ENCODE measurements at places on chromosomes 16 and 17. TPM values are rescaled to one million over a fixed set of nuclear protein-coding genes. Genes with fewer than 3 reads are reported as not detected.

GRCh38 chr17:79690466-79690865, 40.3 kb upstream of the ENPP7 start:
- no peak for DNase-seq
- no peak overlapping the region for H3K4me3 ChIP-seq
- no peaks in the 10 kb centered on the region for H3K4me1 ChIP-seq
- H3K36me3 ChIP-seq, result no peaks in the 10 kb centered on the region
- H3K27me3 ChIP-seq, result peaks cover 21% of the 10 kb centered on the region

- H3K4me3 ChIP-seq, result no peak overlapping the region
- H3K36me3 ChIP-seq, result peaks cover 4% of the 10 kb centered on the region
- peaks cover 29% of the 10 kb centered on the region for H3K27me3 ChIP-seq
- peak; percentile 19 for DNase-seq
- H3K4me1 ChIP-seq, result no peaks in the 10 kb centered on the region
- H3K27ac ChIP-seq, result no peak overlapping the region
Observed at GRCh38 chr16:1069154-1069553, 3.4 kb upstream of the SSTR5 start.

DNA sequence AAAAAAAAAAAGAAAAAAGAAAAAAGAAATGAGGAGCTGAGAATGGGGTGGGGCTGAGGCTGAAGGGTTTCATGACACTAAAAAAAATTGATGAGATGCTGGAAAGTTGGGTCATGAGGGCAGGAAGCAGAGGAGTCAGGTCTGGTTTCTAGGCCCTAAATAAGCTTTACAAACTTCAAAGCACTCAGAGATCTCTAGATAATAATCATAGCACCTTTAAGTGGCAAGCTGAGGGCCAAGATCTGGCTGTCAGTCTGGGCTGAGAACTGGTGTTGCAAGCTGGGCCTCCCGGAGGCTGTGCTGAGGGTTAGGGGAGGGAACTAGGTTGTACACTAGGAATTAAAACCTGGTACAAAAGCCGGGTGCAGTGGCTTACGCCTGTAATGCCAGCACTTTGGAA, 6.4 kb downstream of the ZNF764 start:
- peaks cover 31% of the 10 kb centered on the region for H3K36me3 ChIP-seq
- DNase-seq, result peak; percentile 79
- H3K27ac ChIP-seq, result peak overlapping the region; percentile 96
- peak overlapping the region; percentile 58 for H3K4me3 ChIP-seq

- DNase-seq, result peak; percentile 20
- no peaks in the 10 kb centered on the region for H3K27me3 ChIP-seq
- H3K4me1 ChIP-seq, result peaks cover 41% of the 10 kb centered on the region
- peak overlapping the region; percentile 83 for H3K4me3 ChIP-seq
- peak overlapping the region; percentile 97 for H3K27ac ChIP-seq
Observed at GRCh38 chr17:77666462-77666861, 292.0 kb upstream of the TNRC6C start.

Gene TP53TG3
- not detected for total RNA-seq

Gene TMEM204
- total RNA-seq, result 14.8 TPM

Gene PRAC1
- not detected for total RNA-seq

Gene TEX14
- 0.17 TPM for total RNA-seq

Gene CCL2
- total RNA-seq, result not detected

All from activated CD4-positive, alpha-beta memory T cell treated with anti-CD3 and anti-CD28 coated beads for 36 hours (primary cell).